PC-3 (cell line): ENCODE measurements at places on chromosomes 4 and X. TPM values are rescaled to one million over a fixed set of nuclear protein-coding genes. Genes with fewer than 3 reads are reported as not detected.

The GYPA gene
- not detected in 2 replicates for total RNA-seq

The WNK3 gene
- 0.06 and 0.33 TPM in 2 replicates for total RNA-seq

The CTAG1A gene
- not detected in 2 replicates for total RNA-seq

The SSX3 gene
- not detected in 2 replicates for total RNA-seq

The PLAC1 gene
- 1.8 and 2.6 TPM in 2 replicates for total RNA-seq

The HTR2C gene
- 0.07 and 0.12 TPM in 2 replicates for total RNA-seq

The MAGEA6 gene
- total RNA-seq = 1.2 and 1.3 TPM in 2 replicates

The TRO gene
- total RNA-seq = not detected in 2 replicates

The GLRA3 gene
- not detected in 2 replicates for total RNA-seq

The BRCC3 gene
- 18.0 and 19.7 TPM in 2 replicates for total RNA-seq

The CT45A10 gene
- not detected in 2 replicates for total RNA-seq

The TCEAL6 gene
- total RNA-seq = not detected in 2 replicates
